IPS-NIHi11 (cell line): ENCODE measurements at places on chromosomes 1 and 21.

DNA sequence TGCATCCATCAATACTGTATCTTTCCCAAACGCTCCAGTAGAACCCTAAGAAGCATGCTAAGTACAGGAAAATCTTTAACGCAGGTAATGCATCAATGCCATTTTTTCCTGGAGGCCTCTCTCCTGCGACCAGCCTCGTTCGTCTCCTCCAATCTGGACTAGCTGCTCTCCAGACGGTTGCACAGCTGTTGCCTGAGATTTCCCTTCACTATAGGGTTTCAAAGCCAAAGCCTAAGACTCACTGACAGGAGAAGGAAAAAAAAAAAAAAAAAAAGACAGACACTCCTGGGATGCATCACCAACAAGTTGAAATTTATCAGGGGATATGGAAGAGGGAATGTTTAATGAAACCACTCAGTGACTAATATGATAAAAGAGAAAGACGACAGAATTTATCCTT, 93.0 kb downstream of the APP start:
- DNase-seq = no peak

DNA sequence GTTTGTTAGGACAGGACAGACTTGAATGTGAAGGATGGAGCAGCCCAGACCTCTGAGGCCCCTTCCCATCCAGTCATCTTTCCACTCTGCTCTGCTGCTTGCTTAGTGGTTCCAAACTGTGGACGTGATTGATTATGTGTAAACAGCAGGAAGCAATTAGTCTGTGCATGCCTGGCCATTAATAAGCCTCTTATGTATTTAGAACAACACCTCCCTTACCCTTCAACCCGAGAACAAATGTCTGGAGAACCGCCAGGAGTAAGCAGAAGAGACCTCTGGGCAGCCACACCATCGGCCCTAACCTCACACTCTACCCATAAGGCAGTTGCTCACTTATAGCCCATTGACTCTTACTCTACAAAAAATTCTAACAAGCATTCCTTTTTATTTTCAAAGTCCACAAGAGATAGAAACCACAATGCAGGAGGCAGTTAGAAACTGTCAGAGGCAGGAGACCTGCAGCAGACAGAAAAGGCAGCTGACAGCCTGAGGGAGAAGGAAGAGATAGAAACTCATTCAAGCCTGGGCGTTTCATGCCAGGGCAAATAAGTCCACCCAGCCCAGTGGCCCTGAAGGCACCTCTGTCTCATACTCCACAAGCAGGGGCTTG, 5.8 kb upstream of the EPHA8 start:
- no peak for DNase-seq

- DNase-seq = no peak
Measured at GRCh38 chr1:43548285-43549271, 17.9 kb downstream of the PTPRF start.

GRCh38 chr1:30356839-30357238, 366.5 kb downstream of the MATN1 start:
- DNase-seq = no peak

DNA sequence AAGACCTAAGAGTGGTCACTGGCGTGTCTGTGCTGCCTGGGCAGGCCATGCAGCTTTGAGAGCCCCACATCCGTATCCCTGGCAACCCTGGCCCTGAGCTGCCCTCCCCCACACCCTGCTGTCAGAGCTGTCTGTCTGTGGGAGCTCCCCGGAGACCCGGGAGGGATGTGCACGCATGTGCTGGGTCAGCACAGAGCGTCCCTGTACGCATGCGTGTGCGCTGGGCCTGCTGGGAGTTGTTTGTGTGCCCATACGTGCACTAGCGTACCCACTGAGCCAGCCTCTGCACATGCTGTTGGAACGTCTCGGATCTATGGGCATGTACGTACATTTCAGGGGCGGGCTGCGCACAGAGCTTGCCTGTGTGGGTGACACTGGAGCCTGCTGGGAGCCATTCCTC, 89.3 kb downstream of the EPHB2 start:
- DNase-seq = no peak

GRCh38 chr1:199173356-199173755, 534.5 kb downstream of the PTPRC start:
- DNase-seq = no peak

GRCh38 chr1:59077466-59078069, 219.3 kb upstream of the FGGY start:
- DNase-seq = no peak

DNA sequence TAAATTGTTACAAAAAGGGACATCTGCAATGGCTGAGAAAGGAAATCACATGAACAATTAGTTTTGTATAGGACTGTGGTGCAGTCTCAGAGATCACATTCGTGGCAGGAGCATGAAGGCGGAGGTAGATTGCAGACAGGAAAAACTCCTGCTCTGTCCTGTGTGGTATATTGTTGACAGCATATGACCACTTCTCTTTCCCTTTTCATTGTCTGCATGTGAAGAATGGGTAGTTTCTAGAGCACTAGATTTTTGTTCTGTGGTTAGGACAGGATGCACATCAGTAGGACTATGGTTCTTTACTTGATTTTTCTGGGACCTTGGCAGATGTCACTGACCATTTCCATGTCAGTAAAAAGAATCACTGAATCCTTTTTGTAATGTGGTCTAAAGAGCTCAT, 625.9 kb upstream of the PKN2 start:
- DNase-seq = no peak

DNA sequence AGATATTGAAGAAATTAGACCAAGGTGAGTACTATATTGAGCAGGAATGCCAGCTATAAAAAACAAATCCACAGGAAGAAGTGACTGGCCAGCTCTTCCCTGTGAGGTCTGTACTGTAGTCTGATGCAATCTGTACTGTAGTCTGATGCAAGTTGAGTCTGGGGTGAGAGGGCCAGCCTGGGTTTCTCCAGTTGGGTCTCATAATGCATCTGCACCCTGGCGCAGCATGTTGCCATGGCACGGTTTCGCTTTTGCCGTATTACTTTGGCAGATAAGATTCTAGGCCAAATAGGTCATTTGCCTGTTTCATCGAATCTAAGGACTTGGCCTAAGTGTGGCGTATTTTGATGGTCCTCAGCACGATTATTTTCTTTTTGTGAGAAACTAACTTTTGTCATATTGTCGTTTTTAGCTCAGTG, 24.4 kb upstream of the PGD start:
- no peak for DNase-seq

GRCh38 chr1:45380730-45381129, 40.5 kb upstream of the MUTYH start:
- DNase-seq = no peak

DNA sequence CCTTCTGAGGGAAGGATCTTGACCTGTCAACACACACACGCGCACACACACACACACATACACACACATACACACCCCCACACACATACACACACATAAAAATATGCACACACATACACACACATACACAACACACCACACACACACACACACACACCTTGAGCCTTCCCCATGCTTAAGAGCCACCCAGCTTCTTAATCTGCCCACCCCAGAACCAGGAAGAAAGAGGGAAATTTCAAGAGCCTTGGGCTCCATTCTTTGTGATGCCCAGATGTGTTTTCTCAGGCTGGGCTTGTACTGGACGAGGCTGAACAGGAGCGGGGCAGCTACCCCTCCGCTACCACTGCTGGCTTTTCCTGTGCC, 643.5 kb downstream of the KIF26B start:
- no peak for DNase-seq
